ENCODE measurements at places on chromosomes 3 and 15. TPM values are rescaled to one million over a fixed set of nuclear protein-coding genes. Genes with fewer than 3 reads are reported as not detected.

The AADACL2 gene
- not detected for total RNA-seq

The NDN gene
- total RNA-seq, result not detected

The EXD1 gene
- not detected for total RNA-seq

The LYZL4 gene
- total RNA-seq, result not detected

The GOLGA6L7 gene
- total RNA-seq, result not detected

The PAK2 gene
- total RNA-seq, result 35.2 TPM

The RNF111 gene
- 16.7 TPM for total RNA-seq

The FBXW12 gene
- not detected for total RNA-seq

The OPA1 gene
- total RNA-seq, result 37.2 TPM

The OR5K3 gene
- not detected for total RNA-seq

Measured in M059J (cell line).